Activated CD8-positive, alpha-beta T cell treated with anti-CD3 and anti-CD28 coated beads for 36 hours (primary cell): ENCODE measurements at places on chromosomes 6 and 20. TPM values are rescaled to one million over a fixed set of nuclear protein-coding genes. Genes with fewer than 3 reads are reported as not detected.

- no peak within 1 kb of the TSS for H3K27ac ChIP-seq
- H3K4me1 ChIP-seq, result no peaks in the 10 kb centered on the region
- no peaks in the 10 kb centered on the region for H3K36me3 ChIP-seq
Observed at GRCh38 chr6:125153391-125154117, at the start of gene TPD52L1. Gene TPD52L1 (plus strand): TSS chr6:125153773. CDS start chr6:125153952, 179 bp downstream.

Gene TNXB
- 1.8 TPM for total RNA-seq

DNA sequence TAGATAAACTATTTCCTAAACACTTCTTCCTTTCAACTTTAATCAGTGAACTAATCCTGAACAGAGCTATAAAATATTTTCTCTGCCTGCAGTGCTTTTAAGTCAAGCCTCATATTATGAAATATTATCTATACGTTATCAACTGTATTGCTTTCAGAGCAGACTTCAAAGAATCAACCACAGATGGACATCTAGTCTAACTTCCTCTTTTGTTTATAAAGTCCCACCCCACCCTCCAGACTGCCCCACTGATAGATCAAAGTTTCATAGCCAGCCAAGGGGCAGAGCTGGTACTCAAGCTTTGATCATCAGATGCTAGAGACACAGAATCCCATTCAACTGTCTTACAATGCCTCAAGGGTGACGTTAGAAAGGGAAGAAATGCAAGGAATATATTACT lies 308.3 kb downstream of the LAMA2 start:
- no peaks in the 10 kb centered on the region for H3K27me3 ChIP-seq
- H3K4me3 ChIP-seq, result no peak overlapping the region

Gene MRAP2
- total RNA-seq, result not detected

Gene TTLL9
- not detected for total RNA-seq

Gene GHRH
- total RNA-seq, result not detected

GRCh38 chr6:45255434-45255833 lies 72.7 kb upstream of the RUNX2 start:
- no peak overlapping the region for H3K4me3 ChIP-seq
- H3K4me1 ChIP-seq, result peaks cover 17% of the 10 kb centered on the region
- no peaks in the 10 kb centered on the region for H3K27me3 ChIP-seq
- no peak overlapping the region for H3K27ac ChIP-seq

DNA sequence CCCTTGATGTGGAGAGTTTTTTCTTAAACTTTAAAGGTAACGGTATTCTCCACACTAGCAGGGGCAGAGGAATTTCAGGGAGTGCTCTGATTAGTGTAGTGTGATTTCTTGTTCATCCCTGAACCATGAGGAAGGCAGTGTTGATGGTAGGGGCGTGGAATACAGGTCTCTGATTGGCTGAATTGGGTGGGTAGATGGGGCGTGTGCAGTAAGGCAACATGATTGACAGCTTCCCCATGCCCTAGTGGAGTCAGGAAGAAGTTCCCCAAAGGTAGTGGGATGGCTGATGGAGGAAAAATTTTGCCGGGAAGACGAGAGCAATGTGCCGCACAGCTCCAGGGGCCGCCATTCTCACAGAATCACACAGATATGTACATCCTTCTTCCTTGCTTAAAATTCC lies 97.4 kb upstream of the SALL4 start:
- H3K36me3 ChIP-seq, result no peaks in the 10 kb centered on the region
- no peaks in the 10 kb centered on the region for H3K4me1 ChIP-seq
- no peak for DNase-seq
- H3K27ac ChIP-seq, result no peak overlapping the region

DNA sequence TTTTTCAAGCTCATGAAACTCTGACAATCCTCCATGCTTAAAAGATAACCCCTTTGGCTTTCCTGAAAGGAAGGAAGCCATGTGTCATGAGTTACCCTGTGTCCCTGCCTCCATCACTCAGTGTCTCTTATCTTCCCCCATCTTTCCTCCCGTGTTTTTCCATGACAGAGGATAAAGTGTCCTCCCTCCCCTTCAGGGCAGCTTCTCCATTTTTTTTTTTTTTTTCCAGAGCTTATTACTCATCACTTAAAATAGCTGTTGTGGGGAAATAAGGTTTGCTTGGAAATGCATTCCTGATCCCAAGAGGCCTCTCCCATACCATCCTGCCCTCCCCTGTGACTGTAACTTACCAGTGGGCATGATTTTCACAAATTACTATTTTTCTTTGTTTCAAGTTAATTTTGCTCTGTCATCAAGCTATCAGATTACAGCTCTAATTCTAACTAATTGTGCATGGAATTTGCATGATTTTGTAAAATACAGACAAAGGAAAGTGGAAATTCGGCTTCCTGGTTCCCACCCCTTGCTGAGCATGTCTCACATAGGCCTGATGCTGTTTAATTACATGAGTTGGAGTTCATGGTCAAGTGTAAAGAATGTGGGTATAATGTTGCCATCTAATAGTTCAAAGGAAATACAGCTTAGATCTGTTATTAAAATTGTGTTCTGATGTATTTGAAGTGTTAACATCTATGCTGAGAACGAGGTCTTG lies 614.5 kb upstream of the FLRT3 start:
- H3K4me1 ChIP-seq, result no peaks in the 10 kb centered on the region
- no peaks in the 10 kb centered on the region for H3K27me3 ChIP-seq
- H3K36me3 ChIP-seq, result no peaks in the 10 kb centered on the region

- H3K27me3 ChIP-seq, result no peaks in the 10 kb centered on the region
- no peak overlapping the region for H3K27ac ChIP-seq
- H3K4me3 ChIP-seq, result no peak overlapping the region
- no peaks in the 10 kb centered on the region for H3K4me1 ChIP-seq
- no peak for DNase-seq
Observed at GRCh38 chr20:7790189-7790588, 150.1 kb downstream of the HAO1 start.

- H3K27me3 ChIP-seq, result no peaks in the 10 kb centered on the region
- peaks cover 52% of the 10 kb centered on the region for H3K36me3 ChIP-seq
- DNase-seq, result no peak
Observed at GRCh38 chr6:158628542-158628941, 16.0 kb downstream of the DYNLT1 start.

Gene WFDC8
- total RNA-seq, result not detected

DNA sequence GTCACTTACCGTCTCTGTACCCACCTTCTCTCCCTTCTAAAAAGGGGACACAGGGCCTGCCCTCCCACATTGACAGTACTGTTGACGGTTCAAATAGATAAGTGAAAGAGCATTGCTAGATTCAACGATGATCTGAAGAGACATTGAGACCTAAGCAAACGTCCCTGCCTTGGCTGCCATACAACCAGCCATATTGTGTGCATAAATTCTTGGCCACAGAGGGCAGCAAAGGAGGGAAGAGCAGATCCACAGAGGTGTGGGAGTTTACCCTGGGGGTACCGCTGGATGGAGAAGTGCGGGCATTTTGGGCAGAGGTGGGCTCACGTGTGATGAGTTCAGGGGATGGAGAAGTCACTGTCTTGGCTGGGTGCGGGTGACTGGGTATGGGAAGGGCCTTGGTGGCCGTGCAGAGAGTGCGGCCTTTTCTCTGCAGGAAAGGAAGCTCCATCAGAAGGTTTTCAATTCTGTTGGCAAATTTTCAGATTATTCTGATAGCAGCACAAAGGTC lies 85.6 kb downstream of the POPDC3 start:
- H3K27ac ChIP-seq, result no peak overlapping the region
- H3K4me1 ChIP-seq, result no peaks in the 10 kb centered on the region
- DNase-seq, result no peak
- H3K36me3 ChIP-seq, result no peaks in the 10 kb centered on the region

Gene HUS1B
- total RNA-seq, result 1.0 TPM

Gene ADGB
- total RNA-seq, result not detected
